ENCODE measurements at places on chromosomes 2 and 18.
A peak's percentile ranks its signal among the peaks of the same experiment; 100 is the strongest.

GRCh38 chr2:149466635-149467034, 120.9 kb downstream of the MMADHC start:
- no peak overlapping the region for H3K27ac ChIP-seq
- no peak for DNase-seq
- no peaks in the 10 kb centered on the region for H3K27me3 ChIP-seq
- H3K4me3 ChIP-seq = no peak overlapping the region
- no peaks in the 10 kb centered on the region for H3K36me3 ChIP-seq

DNA sequence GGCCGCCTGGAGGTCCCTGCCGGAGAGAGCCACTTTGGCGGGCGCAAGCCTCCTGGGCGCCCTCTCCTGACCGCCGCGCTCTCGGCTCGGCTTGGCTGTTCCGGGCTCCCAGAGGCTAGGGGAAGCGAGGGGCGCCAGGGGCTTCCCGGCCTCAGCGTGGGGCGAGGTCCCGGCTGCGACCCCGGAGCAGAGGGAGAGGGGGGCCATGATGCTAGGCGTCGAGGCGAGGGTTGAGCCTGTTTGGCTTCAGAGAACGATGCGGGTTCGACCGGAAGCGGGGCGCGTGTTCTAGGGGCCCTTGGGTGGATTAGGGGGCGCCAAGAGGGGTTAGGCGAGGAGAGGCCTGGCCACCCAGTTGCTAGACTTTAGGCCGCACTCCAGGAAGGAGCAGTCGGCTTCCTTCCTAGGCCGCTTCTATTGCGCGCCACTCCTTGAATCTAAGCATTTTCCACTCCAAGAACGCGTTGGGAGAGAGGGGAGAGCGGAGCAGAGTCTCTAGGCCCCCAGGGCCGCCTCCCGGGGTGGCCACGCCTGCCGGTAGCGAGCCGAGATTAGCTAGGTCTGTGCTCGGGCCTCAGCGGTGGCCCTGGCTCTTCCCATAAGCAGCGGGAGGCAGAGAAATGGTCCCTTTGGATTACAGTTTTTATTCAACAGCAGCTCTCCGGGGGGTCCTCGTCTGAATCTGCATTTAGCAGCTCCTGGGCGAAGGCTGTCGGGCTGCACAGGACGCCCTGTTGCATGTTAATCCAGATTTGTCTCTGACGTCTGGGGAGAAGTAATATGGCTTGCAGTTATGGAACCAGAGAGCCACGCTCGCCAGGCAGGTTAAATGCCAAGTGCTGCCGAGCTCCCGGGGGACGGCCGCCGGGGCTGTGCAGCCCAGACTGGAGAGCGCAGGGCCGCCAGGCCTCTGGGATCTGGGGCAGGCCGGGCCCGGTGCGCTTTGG, 11.3 kb downstream of the MEIS1 start:
- H3K4me1 ChIP-seq = peaks cover 4% of the 10 kb centered on the region
- H3K27me3 ChIP-seq = peaks cover 11% of the 10 kb centered on the region
- no peak for DNase-seq
- H3K27ac ChIP-seq = peak overlapping the region; percentile 93

DNA sequence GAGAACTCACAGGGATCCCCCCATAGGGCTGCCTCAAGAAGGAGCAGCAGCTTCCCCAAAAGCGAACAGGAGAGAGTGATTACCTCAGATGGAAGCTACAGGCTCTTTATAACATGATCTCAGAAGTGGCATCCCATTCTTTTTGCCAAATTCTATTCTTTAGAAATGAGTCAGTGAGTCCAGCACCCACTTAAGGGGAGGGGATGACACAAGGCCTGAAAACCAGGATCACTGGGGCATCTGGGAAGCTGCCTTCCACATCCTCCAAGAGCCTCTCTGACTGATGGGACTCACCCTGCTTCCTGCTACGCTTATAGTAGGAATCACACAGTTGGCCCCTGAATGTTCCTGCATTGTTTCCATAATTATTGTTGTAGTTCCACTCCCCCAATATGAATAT, 96.5 kb downstream of the MAPK4 start:
- no peaks in the 10 kb centered on the region for H3K27me3 ChIP-seq
- no peak overlapping the region for H3K4me3 ChIP-seq
- no peaks in the 10 kb centered on the region for H3K36me3 ChIP-seq
- no peak for DNase-seq
- H3K4me1 ChIP-seq = no peaks in the 10 kb centered on the region

DNA sequence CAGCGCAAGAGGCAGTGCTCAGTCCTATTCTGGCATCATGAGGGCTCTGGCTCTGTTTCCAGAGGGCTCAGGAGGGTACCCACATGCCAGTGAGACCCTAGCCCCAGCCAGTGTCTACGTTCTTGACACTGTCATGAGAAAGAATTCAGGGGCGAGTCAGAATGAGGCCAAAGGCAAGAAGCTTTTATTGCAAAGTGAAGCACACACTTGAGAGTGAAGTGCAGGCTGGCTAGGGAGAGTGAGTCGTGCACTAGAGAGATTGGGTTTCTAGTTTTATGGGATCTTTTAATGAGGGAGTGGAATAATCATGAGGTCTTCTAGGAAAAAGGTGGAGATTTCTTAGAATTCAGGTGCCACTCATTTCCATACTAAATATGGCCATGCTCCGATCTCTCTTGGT, 164.1 kb downstream of the DCDC2C start:
- H3K36me3 ChIP-seq = no peaks in the 10 kb centered on the region
- H3K4me1 ChIP-seq = no peaks in the 10 kb centered on the region
- no peak for DNase-seq
- H3K27ac ChIP-seq = no peak overlapping the region
- no peaks in the 10 kb centered on the region for H3K27me3 ChIP-seq

- no peaks in the 10 kb centered on the region for H3K27me3 ChIP-seq
- no peaks in the 10 kb centered on the region for H3K36me3 ChIP-seq
- no peak for DNase-seq
These were observed 53.2 kb downstream of the SH3BP4 start for GRCh38 chr2:235005023-235005422.

DNA sequence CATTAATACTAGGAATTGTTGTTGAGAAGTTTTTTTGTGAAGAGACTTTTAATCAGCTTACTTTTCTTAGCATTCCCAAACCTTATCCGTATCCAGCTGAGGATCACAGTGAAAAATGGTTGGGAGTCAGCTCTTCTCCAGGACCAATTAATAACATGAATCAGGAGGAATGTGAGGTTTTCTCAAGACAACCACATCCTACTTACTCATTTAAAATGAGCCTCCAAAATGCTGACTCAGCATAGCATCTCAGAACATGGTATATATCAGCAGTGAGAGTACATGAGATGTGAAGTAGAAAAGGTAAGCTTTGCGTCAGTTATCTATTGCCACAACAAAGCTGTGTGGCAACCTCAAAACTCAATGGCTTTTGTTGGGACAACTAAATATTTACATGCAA, 140.3 kb downstream of the NRP2 start:
- H3K36me3 ChIP-seq = no peaks in the 10 kb centered on the region
- no peak overlapping the region for H3K4me3 ChIP-seq
- no peaks in the 10 kb centered on the region for H3K27me3 ChIP-seq
- DNase-seq = no peak
- H3K27ac ChIP-seq = no peak overlapping the region

DNA sequence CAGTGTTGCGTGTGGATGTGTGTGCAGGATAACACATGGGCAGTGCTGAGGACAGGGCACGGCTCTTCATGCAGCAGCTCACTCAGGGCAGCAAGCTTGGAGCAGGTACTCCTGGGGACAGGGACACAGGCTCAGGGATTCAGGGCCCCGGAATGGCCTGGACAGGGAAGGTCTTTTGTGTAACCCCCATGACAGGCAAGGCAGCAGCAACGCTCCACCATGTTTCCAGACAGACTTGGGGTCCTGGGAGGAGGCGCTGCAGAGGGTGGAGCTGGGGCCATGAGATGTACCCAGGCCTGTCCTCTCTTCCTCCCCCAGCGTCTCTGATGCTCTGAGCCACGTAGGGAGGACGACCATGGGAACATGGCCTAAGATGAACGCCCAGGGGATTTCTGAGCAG, 58.3 kb downstream of the ADNP2 start:
- peaks cover 6% of the 10 kb centered on the region for H3K27me3 ChIP-seq
- no peaks in the 10 kb centered on the region for H3K36me3 ChIP-seq
- no peaks in the 10 kb centered on the region for H3K4me1 ChIP-seq
- H3K4me3 ChIP-seq = no peak overlapping the region
- H3K27ac ChIP-seq = no peak overlapping the region

DNA sequence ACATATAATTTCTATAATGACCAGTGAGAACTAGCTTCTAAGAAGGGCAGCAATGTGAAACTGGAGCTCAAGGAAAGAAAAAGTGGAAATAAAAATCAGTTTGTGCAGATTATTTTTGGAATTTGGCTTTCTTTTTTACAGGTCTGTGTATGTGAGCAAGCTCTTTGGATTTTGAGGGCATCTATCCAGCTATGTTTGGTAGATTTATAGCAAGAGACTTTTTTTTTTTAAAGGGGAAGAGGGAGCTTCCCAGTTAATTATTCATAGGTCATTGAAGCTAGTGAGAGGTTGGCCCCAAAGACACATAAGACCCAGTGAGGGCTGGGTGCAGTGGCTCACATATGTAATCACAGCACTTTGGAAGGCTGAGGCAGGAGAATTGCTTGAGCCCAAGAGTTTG, 24.0 kb upstream of the COLEC12 start:
- H3K4me1 ChIP-seq = peaks cover 3% of the 10 kb centered on the region
- no peaks in the 10 kb centered on the region for H3K36me3 ChIP-seq
- H3K27me3 ChIP-seq = no peaks in the 10 kb centered on the region
- H3K4me3 ChIP-seq = no peak overlapping the region

DNA sequence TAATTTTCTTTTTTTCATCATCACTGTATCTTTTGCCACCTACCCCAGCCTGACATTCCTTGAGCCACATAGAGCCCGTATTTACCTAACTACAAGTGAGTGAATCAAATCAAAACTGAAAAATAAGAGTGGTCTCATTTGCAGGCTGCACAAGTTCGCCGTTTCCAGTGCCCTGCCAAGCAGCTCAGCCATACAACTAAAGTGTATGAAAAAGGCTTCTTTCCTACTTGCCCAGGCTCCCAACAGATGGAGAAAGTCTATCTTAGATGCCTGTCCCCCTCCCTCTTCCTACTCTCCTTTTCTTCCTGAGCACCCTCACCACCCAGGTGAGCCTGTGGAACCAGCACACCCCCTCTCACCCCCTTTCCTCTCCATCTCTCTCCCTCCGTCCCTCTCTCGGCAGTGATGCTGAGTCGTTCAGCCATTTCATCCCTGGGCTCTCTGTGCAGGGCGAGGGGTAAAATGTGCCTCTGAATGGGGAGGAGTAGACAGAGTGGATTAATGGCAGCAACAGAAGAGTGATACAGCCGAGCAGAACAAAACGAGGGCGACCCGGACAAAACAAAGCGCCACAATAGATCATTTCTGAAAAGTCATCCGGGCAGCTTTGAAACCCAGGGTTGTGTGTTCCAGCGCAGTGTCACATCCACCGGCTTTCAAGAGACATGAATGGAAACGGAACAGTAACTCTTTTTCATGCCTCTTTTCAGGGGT, 65.0 kb upstream of the POU3F3 start:
- peaks cover 5% of the 10 kb centered on the region for H3K27me3 ChIP-seq
- no peak overlapping the region for H3K4me3 ChIP-seq
- no peak for DNase-seq

- H3K4me3 ChIP-seq = no peak overlapping the region
- DNase-seq = no peak
- no peaks in the 10 kb centered on the region for H3K4me1 ChIP-seq
- H3K27me3 ChIP-seq = no peaks in the 10 kb centered on the region
These were observed 61.5 kb downstream of the VRK2 start for GRCh38 chr2:58107803-58108710.

DNA sequence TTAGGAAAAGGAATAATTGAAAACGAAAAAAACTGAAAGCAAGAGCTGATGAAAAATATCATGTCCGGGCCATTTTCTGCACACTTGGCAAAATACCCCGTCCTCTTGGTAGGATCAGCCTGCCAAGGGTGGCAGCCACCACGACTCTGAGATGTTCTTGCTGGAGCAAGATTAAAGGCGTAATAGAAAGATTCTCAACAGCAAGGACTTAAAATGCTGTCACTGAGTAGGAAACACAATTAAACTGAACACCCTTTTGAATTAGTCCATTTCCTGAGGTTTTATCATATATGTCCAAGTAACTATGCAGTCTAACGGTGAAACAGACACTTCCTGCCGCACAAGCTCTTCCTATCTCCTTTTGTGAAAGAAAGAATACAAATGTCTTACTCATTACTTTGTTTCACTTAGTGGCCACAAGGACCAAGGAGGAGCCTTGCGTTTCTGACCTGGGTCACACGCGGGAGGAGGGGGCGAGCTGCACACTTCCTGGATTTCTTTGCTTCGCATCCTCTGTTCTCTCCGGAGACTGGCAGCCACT, 222.7 kb downstream of the PIEZO2 start:
- H3K27ac ChIP-seq = peak overlapping the region; percentile 51
- peaks cover 9% of the 10 kb centered on the region for H3K4me1 ChIP-seq
- H3K36me3 ChIP-seq = no peaks in the 10 kb centered on the region
- peak overlapping the region; percentile 12 for H3K4me3 ChIP-seq
- no peaks in the 10 kb centered on the region for H3K27me3 ChIP-seq

DNA sequence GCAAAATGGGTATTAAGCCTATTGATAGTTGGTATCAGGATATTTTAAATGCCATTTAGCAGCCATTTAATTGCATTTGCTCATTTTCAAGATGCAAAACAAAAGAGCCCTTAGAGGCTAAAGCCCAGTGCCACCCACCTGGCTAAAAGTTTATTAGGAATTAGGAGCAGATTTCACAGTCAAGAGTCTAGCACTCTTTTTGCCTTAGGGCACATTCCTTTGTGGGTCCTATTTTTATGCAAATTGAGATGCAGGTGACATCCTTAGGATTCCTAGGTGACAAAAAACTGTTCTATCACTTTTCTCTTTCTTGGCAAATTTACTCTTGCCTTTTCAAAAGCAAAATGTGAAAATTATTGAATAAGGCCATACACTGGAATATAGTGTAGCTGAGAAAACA, 42.0 kb downstream of the CTNNA2 start:
- no peak overlapping the region for H3K4me3 ChIP-seq
- no peak for DNase-seq
- no peak overlapping the region for H3K27ac ChIP-seq
- no peaks in the 10 kb centered on the region for H3K27me3 ChIP-seq

DNA sequence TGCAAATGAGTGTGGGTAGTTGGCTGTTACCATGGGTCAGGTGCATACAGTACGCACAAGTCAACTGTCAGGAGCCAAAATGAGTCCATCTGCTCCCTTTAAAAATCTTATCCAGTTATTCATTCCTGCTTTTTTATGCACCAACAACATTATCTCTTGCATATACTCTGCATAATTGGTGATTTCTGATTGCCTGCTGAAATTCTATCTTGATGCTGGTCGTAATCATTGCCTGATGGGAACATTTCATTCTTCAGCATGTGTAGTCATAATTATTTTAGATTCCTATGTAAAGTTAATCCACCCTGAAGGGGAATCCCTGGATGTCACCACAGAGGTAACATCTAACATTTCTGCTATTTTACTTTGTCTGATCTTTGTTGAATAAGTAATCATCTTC, 102.2 kb upstream of the RND3 start:
- H3K4me1 ChIP-seq = peaks cover 13% of the 10 kb centered on the region
- no peaks in the 10 kb centered on the region for H3K27me3 ChIP-seq
- no peak overlapping the region for H3K27ac ChIP-seq
- H3K36me3 ChIP-seq = no peaks in the 10 kb centered on the region
- H3K4me3 ChIP-seq = no peak overlapping the region

All from upper lobe of right lung (tissue), 1 donor.